Bronchial epithelial cell (primary cell): ENCODE measurements at places on chromosomes 16 and 17. TPM values are rescaled to one million over a fixed set of nuclear protein-coding genes. Genes with fewer than 3 reads are reported as not detected.

The PLLP gene
- 3.3 and 13.7 TPM in 2 replicates for total RNA-seq

GRCh38 chr16:67666559-67667452 is at the start of the genes C16orf86 and ENKD1:
TSS of gene C16orf86 (plus strand) at chr16:67666814. CDS start at chr16:67666971, 157 bp downstream.
TSS of gene ENKD1 (minus strand) at chr16:67666750. CDS start at chr16:67666442, 308 bp downstream.
- DNase-seq = peak; percentile 34

GRCh38 chr16:46884513-46885293 is 541 bp downstream of the GPT2 start:
- DNase-seq = no peak

The ABCC6 gene
- under 0.01 TPM in 1 of 2 replicates, not detected in the other for total RNA-seq

DNA sequence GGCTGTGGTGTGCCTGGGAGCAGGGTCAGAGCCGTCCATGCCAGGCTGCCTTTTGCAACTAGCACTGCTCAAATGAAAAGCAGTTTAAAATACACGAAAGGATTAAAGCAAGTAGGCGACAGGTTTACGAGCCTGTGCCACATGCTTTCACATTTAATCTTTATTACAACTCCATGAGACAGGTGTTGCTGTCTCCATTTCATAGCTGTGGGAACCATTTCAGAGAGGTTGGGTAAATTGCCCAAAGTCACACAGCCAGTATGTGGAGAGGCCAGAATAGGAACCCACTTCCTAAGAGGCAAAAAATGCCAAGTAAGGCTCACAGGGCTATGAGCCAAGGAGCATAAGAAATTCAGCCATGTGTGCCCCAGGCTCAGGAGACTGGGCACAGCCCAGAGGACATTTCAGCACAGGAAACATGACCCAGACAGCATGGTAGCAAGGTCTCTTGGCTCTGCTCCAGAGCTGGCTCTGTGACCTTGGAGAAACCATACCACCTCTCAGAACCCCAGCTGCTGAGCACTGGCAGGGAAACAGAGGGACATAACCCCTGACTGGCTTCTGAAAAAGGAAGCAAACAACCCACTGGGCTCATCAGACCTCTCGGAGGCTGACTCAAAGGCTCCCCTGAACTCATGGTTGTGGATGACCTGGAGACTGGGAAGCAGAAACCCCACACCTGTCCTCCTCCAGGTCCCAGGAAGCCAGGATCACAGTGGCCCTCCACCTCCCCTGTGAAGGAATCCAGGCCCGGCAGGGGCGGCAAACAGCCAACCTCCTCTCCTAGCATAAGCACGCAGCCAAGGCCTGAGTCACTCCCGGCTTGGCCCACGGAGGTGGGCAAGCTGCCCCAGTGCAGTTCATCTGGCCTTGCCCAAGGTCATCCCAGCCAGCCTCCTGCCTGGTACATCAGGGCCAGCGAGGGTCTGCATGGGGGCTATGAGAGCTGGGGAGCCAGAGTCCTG is 40.3 kb upstream of the MRPS23 start:
- DNase-seq = peak; percentile 61

The CUEDC1 gene
- total RNA-seq = 3.4 and 6.9 TPM in 2 replicates

The RAB34 gene
- 42.5 and 68.7 TPM in 2 replicates for total RNA-seq

The CCL4 gene
- not detected in 2 replicates for total RNA-seq

- no peak for DNase-seq
Measured at GRCh38 chr16:87230571-87230970, 86.6 kb downstream of the C16orf95 start.

GRCh38 chr16:11487289-11487688 is 99.4 kb downstream of the LITAF start:
- DNase-seq = no peak

GRCh38 chr16:68374246-68374805 is 63.5 kb downstream of the PRMT7 start:
- no peak for DNase-seq

DNA sequence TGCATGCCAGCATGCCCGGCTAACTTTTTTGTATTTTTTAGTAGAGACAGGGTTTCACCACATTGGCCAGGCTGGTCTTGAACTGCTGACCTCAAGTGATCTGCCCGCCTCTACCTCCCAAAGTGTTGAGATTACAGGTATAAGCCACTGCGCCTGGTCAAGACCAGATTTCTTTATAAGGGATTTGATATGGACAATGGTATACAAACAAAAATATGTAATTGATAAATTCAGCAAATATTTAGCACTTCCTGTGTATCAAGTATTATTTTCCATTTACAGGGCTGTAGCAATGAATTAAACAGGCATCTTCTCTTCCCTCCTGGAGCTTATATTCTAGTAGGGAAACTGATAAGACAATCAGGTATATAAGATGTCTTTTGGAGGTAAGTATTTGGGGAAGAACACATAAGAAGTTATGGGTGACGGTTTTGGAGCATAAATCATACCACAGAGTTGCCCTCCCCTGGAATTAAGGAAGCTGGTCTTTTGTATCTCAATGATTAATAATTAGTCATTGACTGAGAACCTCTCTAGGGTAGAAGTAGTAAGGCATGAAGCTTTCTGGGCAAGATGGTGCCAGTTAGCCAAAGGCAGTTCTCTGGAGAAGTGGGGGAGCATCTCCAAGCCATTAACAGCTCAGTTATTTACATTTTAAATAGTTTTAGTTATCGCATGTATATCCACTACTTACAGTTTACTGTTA is 35.8 kb downstream of the TANC2 start:
- peak; percentile 87 for DNase-seq

- peak; percentile 34 for DNase-seq
Measured at GRCh38 chr17:8126491-8127066, 2.7 kb upstream of the HES7 start.

DNA sequence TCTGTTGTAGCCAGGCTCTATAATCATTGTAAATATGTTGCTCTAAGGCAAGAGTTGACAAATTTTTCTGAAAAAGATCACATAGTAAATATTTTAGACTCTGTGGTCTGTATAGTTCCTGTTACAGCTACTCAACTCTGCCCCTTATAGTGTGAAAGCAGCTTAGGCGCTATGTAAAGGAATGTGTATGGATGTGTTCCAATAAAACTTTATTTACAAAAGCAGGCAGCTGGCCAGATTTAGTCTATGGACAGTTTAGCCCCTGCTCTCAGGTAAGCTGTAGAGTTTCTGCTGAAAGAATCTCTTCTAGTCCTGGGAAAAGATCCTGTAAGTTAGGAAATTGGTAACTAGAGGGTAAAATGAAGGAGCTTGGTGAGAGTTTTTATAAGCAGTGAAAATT is 133.1 kb downstream of the SALL1 start:
- DNase-seq = no peak

DNA sequence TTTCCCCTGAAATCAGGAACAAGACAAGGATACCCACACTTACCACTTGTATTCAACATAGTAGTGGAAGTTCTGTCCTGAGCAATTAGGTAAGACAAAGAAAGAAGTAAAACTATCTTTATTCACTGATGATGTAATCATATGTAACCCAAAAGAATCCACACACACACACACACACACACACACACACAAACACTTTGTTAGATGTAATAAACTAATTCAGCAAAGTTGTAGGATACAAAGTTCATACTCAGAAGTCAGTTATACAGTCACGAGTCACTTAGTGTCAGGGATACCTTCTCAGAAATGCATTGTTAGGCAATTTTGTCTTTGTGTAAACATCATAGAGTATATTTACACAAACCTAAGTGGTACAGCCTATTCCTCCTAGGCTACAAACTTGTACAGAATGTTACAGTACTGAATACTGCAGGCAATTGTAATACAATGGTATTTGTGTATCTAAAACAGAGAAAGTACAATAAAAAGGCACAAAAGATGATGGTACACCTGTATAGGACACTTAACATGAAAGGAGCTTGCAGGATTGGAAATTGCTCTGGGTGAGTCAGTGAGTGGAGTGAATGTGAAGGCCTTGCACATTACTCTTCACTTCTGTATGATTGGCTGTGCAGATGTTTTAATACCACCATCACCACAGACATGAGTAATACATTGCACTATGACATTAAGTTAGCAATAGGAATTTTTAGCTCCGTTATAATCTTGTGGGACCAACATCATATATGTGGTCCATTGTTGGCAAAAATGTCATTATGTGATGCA is 370.1 kb downstream of the ZFHX3 start:
- peak; percentile 41 for DNase-seq

The ACSM2A gene
- total RNA-seq = not detected in 2 replicates

DNA sequence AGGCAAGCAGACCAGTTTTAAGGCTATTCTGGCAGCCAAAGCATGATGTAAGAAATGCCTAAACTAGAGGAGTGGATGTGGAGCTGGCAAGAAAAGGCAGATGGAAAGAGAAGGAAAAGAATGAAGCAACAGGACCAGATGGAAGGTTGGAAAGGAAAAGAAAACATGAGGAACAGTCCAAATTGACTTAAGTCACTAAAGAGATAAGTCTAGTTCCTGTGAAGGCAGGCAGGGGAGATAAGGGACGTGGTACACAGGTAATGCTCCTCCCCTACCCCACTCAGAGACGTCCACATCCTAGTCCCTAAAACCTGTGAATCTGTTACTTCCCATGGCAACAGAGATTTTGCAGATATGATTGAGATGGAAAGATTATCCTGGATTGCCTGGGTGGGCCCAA is 43.5 kb downstream of the TEX2 start:
- no peak for DNase-seq

- no peak for DNase-seq
Measured at GRCh38 chr17:6755281-6755680, 565 bp upstream of the XAF1 start.

GRCh38 chr16:89448656-89449055 is 41.7 kb downstream of the ANKRD11 start:
- DNase-seq = no peak

The INCA1 gene
- 0.13 and 0.53 TPM in 2 replicates for total RNA-seq

DNA sequence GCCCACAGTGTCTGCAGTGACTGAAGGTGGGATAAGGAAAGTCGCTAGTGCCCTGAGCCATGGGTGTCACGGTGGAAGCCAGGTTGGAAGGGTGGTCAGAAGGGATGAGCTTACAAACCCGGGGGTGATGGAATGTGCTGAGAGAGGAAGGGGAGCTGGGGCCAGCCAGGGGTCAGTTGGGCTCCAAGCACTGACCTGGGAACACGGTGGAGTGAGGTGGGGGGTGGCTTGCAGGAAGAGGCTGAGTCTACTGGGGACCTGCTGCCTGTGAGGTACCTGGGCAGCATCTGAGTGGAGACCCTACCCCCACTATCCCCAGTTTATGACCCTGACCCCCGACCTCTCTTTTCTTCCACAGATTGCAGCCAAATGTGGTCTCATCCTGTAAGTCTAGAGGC is 3.1 kb downstream of the TMEM92 start:
- no peak for DNase-seq

DNA sequence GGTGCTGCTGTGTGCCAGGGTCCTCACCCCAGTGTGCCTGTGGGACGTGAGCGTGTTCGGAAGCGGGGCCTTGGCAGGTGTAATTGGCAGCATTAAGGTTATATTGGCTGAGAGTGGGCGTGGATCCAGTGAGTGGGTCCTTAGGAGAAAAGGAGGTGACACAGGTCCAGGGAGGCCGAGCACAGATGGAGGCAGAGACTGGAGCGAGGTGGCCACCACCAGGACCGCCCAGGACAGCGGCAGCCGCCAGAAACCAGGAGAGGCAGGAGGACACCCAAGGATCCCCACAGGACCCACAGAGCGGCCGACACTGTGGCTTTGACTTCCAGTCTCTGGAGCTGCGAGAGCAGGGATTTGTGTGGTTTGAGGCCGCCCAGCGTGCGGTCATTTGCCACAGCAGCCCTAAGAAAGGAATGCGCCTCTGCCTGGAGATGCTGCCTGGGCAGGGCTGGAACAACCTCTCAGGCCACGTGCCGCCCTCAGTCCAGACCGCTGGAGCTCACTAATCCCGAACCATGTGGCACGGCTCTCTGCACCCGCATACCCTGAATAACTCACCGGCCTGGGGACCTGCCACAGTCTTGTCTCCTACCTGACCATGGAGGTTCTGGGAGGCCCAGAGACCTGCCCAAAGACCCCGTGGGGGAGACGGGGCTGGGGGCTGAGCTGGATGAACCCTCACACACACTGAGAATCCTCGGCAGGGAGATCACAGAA is 45.4 kb downstream of the SOX8 start:
- DNase-seq = no peak

- no peak for DNase-seq
Measured at GRCh38 chr17:81843713-81844326, 9.0 kb upstream of the PPP1R27 start.

The CACNG1 gene
- total RNA-seq = not detected in 2 replicates

The TAOK1 gene
- total RNA-seq = 32.1 and 42.2 TPM in 2 replicates

The TMEM114 gene
- not detected in 2 replicates for total RNA-seq

DNA sequence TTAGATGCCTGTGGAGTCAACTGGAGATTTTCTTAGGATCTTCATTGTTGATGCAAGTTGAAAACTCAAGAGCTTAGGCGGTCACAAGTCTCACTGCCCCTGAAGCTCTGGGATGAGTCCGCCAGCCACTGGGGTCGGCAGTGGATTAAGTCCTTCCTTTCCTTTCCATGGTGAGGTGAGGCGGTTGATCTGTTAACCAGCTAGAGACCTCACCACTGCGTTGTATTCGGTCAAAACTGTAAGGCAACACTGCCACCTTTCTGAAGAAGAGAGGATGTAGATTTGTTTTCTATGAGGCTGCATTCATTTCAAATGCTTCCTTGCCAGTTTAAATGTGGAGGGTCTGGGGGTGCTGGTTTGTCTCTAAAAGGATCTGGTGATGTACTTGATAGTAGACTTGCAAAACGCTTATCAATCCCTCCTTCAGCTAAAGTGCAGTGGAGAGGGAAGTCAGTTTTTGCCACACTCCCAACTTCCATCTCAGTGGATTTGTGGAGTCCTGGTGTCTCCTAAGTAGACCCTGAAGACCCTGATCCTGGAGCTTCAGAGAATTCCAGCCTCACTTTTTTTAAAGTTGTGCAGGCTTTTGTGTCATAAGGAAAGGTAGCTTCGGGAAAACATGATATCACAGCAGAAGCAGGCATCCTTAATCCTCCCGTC is 1.7 kb downstream of the MYOCD start:
- peak; percentile 63 for DNase-seq

The HOXB1 gene
- total RNA-seq = under 0.01 TPM in 1 of 2 replicates, not detected in the other

The CYB561 gene
- 24.5 and 30.5 TPM in 2 replicates for total RNA-seq

DNA sequence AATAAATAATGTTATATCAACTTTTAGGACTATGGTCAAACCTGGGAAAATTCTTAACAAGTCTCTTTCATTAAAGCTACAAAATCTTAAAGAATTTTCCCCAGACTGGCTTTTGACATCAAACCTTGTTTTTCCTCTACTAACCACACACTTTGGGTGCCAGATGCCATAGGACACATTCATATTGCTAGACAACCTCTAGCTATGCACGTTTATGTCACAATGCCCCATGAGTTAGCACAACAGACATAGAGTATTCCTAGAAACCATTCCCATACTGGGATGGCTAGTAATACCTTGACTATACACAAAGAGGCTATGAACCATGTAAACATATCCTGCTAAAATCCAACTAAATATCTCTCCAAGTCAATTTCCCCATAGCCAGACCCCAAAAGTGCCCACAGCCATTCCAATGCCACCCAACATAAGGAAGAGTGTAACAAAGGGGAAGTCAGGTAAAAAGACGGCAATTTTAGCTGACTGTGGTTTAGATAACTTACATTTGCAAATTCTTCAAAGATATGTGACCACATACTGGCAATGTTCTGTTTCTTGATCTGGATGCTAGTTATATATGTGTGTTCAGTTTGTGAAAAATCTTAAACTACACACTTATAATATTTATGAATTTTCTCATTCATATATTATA is 23.4 kb downstream of the SMURF2 start:
- DNase-seq = no peak

The ABCC11 gene
- 0.13 and 0.26 TPM in 2 replicates for total RNA-seq

GRCh38 chr17:36481829-36482228 is 4.7 kb upstream of the ZNHIT3 start:
- no peak for DNase-seq

- DNase-seq = no peak
Measured at GRCh38 chr16:78081341-78081740, 18.1 kb upstream of the WWOX start.

The NPIPA3 gene
- 0.53 and 2.0 TPM in 2 replicates for total RNA-seq
